Activated naive CD4-positive, alpha-beta T cell treated with Interleukin-2 at 50 U/mL for 16 hours (primary cell): ENCODE measurements at places on chromosomes 2 and 18.

DNA sequence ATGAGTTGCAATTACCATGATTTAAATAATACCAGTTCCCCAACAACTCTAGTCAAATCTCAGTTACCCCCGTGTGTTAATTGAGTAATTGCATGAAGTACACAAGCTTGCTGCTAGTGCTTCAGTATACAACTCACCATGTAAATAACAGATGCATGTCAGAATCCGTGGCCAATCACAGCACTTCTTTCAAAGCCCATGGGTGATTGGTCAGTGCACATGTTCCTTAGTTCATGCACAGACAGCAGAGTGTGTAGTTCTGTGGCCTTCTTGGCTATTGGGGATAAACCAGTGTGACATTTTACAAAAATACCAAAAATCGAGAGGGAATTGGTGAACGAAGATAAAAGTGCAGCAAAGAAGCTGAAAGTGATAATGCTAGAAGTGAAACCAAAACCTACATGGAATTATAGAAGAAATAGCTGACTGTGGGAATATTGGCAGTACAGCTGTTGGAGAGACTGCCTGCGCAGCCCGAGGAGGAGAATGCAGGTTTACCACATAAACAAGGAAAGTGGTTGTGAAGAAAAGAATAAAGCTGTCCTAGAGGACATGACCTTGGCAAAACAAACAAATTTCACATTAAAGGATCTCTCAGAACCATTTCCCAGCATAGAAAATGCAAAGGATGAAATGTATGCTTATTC, 59.4 kb downstream of the NEDD4L start:
- DNase-seq: no peak

DNA sequence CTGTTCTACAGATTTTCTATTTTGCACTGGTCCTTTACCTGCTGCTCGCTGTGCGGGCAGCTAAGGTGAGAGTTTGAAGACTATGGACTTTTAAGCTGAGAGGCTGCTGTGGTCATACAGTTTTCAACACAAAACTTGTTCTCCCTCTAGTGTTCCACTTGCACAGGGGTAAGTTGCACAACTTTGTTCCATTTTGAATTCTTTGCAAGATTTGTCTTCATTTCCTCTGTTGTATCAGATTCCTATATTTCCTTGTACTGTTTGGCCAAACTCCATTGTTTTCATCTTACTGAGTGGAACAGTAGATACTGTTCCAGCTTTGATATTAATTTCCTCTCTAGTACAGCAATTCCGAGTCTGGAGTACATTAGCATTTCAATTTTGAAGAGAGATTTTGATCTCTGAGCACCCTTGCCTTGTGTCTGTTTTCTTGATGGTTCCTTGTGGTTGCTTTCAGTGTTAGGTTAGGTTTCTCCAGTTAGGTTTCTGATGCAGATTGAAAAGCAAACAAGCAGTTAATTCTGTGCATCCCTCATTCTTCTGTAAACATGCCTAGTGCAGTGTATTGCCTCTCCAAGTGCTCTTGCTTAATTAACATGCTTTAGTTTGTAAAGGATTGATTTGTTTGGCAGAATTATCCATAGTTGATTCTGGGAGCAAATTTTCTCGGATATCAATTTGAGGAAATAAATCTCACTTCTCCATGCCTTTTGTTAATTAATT, 188.8 kb downstream of the PTPRM start:
- no peak for DNase-seq

DNA sequence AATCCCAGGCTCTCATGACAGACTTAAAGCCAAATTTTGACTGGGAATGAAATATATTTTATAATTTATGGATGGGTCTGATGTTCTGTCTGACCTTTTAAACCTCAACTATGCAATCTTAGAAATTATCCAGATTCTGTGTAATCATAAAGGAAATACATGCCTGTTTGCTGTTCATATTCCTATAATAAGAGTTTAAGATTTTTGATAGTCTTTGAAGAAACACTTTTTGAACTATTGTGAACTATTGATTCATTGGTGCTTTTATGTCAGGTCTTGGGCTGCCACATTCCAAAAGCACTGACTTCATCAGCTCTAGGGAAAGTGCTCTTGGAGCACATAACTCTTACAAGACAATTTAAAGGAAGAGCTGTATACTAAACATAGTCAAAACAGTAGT, 64.2 kb downstream of the CCDC150 start:
- DNase-seq: no peak

- no peak for DNase-seq
These were observed 55.4 kb downstream of the KLF7 start for GRCh38 chr2:207110310-207110709.

GRCh38 chr2:168944065-168944464, 43.0 kb downstream of the G6PC2 start:
- no peak for DNase-seq

GRCh38 chr2:117815946-117816345, 1.5 kb downstream of the DDX18 start:
- no peak for DNase-seq

- DNase-seq: no peak
These were observed 3.1 kb downstream of the MLPH start for GRCh38 chr2:237490009-237490711.

DNA sequence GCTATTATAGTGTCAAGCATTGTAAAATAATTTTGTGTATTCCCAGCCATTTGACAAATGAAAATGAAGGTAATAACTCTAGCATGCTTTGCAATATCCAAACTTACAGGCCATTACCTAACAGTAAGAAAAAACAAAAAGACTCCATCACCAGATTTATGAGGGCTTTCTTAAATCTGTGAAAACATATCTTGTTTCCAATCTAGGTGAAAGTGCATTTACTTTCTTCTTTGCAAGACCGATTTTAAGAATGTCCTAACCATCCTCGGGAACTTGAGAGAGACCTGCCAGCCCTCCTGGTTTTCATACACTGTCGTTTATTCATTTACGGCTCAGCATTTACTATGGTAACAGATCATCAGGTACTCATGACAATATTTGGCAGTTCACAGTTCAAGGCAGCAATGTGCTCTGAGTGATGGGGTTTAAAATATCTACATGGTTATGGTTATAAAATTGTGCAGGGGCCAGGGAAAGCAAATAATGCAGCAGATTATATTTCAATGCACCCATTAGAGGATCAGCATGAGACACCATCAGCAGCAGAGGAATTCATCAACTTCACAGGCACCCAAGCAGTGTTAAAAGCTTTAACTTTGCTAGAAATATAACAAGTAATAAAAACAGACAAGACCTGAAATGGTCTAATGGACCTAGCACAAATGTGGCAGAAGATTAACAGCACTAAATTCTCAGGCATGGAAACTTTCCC, 34.4 kb upstream of the PARD3B start:
- DNase-seq: no peak

DNA sequence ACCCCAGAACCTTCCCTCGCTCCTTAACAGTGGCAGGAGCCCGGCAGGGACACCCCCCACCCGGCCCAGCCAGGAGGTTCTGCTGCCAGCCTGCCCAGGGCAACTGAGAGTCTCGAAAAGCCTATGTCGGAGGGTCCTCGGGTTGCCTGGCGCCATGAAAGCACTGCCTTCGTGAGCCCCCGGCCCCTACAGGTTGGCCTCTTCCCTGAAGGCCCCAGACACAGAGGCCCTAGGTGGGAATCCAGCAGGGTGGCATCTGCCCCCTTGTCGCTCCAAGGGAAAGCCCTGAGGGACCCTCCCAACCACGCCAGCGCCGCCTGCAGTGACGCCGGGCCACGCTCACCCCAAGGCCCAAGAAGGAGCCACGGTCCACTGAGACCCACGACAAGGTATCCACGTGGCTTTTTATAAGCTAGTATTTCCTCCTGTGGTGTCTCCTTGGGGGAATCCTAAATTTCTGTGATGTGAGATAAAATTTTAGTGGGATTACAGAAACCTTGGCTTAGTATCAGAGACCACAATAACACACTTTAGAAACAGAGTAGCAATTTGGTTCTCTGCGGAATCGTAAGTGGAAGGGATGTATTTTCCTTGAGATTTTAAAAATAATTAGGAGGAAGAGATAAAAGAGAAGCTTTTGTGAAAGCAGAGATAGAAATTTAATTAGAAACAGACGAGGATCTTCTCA, 138.9 kb downstream of the HDAC4 start:
- DNase-seq: no peak

GRCh38 chr2:109699646-109700045, 85.5 kb downstream of the SOWAHC start:
- no peak for DNase-seq

DNA sequence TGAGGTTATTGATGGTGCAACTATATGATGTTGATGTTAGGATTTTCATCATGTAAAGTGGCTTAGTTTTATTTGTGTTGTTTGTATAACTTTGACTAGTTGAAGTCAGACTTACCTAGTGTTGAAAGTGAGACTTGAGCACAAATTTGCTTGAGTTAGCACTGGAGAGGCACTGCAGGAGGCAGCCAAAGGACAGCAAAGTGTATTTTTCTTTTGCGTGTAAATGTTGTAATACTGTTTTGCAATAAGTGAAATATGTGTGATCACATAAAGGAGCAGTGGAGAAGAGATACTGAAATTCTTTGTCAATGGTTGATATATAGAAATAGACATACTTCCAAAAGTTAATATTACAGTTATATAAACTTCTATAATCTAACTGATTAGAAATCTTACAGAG, 332.0 kb upstream of the RAB12 start:
- no peak for DNase-seq

DNA sequence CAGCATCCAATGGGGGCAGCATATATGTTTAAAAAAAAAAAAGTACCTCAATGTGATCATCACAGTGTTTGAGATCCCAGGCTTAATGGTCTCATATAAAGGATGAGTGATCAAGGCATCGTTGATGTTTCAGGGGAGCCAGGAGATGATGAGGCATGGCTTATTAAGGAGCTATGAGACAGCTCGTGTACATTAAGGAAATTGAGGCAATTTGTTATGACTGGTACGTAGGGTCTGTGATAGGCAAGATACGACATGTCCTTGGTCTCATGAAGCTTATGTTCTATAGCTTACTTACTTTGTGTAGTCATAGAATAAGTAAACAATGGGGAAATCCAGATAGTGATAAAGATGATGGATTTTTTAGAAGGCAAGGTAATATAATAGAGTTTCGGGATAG, 49.1 kb upstream of the FAM171B start:
- DNase-seq: no peak

- peak; percentile 74 for DNase-seq
These were observed 9.1 kb upstream of the ARID5A start for GRCh38 chr2:96527286-96528005.

- DNase-seq: no peak
These were observed 33.9 kb downstream of the ATL2 start for GRCh38 chr2:38343212-38343611.

DNA sequence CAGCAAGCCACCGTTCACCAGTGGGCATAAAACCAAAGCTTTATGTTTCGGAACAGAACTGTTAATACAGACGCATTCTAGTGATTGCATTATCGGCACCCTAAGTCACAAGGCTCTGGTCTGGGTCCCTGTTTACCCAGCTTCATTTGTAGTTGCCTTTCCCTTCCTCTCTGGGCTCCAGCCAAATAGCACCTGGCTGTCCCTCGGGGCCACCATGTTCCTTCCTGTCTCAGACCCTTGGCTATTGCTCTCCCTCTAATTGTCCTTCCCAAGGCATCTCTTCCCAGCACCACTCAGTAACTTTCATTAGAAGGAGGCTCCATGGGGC, 75.3 kb downstream of the SDC1 start:
- no peak for DNase-seq

- DNase-seq: peak; percentile 48
These were observed 1.1 kb downstream of the HPCAL1 start for GRCh38 chr2:10303694-10304378.

DNA sequence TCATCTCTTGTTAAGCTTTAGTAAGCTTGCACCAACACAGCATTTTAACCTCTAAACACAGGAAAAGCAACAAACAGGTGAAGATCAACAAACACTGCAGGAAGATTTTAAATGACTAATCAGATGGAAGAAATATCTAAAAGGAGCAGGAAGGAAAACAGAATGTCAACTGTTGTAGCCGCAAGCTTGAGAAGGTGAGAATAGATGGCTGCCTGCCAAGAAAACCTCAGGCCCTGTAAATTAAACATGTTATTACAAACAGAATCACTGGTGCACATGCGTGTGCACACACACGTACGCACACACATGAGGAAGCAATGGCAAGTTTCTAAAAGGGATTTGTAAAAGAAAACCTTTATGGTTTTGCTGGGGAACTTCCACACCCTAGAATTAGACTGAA, 257.8 kb upstream of the GALNT5 start:
- no peak for DNase-seq

- DNase-seq: no peak
These were observed 208.4 kb upstream of the LRP1B start for GRCh38 chr2:142339261-142339660.

- DNase-seq: peak; percentile 82
These were observed 13.2 kb downstream of the ARL4C start for GRCh38 chr2:234483568-234484251.

DNA sequence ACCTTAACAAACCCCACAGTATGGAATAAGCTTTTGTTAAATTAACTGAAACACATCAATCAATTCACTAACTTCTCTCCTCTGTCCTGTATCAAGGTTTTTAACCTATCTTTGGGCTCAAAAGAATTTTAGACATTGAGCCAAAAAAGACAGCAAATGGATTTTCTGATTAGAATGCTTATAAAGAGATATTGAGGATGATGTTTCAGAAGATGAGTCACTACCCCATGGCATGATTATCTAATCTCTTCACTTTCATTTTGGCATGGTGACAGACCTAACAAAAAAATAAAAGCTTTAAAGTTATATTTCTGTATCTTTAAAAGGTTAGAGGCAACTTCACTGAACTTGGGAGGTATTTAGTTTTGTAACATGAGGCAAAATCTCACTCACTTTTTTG, 55.5 kb downstream of the SGPP2 start:
- no peak for DNase-seq

DNA sequence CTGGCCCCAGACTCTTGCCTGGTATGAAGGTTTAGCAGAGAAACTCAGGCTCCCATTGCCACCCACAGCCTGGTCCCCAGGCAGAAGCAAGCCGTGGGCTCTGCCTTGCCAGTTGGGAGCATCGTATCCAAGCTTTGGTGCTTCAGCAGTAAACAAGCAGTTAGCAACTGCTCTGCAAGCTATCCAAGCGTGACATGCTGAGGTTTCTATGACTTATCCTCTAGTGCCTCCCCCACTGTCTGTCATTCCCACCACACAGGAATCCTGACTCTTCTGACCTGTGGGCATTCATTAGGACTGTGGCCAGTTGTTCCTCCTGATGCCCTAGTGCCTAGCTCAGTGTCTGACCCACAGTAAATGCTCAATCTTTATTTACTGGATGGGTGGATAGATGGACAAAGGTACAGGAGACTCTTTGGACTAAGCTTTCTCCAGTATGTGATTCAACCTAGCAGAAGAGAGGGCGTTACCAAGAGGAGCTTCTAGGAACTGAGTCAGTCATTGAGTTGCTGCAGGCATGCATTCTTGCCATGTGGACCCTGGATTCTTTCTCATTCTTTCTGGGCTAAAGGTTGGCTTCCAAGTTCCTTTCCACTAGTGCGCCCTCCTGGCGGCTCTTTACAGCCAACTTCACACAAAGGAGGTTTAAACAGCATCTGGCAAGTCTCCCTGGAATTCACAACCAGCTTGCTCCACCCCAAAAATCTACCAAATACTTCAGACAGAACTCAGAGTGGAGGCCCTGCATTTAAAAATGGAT, 40.6 kb upstream of the MRPL19 start:
- DNase-seq: no peak
